Stimulated activated CD4-positive, alpha-beta T cell treated with anti-CD3 and anti-CD28 coated beads, Interleukin-1b, Interleukin-23, amount 100 ng/mL, for 24 hours (primary cell): ENCODE measurements at places on chromosomes 2 and 18.

DNA sequence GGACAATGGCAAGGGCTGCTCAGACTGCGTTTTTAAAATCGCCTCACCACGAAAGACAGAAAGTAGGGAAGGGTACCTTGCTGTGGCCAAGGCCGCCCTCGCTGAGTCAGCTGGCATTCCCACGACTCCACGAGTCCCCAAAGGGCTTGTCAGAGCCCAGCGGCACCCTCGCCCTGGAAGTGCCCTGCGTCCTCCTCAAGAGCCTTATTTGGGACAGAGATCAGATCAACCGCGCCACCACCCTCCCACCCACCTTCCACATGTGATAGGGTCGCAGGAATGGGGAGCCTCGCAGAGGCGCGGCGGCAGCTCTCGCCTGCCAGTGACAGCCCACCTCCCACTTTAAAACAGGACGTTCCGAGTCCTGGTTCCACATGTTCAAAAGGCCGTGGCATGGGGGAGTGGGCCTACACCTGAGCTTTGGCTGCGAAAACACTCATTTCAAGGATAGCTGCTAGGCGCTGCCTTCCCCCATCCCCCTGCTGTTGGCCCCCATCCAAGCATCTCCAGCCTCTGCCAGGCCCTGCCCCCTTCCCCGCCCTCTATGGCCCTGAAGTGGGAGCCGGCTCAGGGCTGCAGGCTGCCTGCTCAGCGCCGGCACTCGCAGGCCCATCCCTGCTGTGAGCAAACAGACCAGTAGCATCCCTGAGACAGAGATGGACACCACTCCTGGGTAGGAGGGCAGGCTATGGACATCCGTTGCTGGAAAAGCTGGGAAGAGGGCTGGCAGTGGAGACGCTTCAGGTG is 38.1 kb upstream of the ARHGEF4 start:
- DNase-seq, result no peak

- no peak for DNase-seq
These were observed 117.2 kb upstream of the OTX1 start for GRCh38 chr2:62933398-62933917.

DNA sequence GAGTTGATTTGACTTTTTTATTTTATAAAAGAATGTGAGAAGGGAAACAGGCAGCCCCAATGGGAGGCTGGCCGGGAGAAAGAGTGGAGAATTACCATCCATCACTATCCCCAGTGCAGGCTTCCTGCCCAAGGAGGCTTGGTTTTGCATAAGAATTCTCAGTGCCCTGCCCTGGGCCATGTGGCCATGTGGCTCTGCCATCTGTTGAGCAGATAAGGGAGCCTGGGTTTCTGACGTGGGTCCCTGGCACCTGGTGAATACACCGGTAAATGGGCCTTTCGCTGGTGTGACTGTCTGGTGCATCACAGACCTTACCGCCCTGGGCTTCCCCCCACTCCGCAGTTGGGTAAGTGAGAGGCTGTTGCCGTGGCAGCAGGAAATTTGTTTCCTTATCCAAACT is 54.5 kb upstream of the TMEM163 start:
- DNase-seq, result no peak

DNA sequence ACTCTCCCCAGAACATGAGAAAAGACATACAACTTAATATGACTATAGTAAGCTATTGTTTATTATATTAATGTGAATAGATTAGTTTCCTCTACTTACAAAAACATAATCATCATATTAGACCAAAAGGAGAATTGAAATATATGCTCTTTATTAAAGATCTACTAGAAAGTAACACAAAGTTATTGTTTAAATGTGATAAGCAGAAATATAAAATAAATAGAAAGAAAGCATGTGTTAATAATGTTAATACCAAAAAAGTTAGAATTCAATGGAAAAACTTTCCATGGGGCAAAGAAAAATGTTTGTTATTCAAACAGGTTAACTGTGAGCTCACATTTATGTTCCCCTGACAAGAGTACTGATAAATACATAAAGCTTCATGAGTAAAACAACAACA is 421.4 kb upstream of the UBE2E3 start:
- no peak for DNase-seq

GRCh38 chr2:9771101-9771449 is 72.2 kb upstream of the TAF1B start:
- no peak for DNase-seq

GRCh38 chr2:69165091-69165880 is 152.3 kb downstream of the ANTXR1 start:
- no peak for DNase-seq

DNA sequence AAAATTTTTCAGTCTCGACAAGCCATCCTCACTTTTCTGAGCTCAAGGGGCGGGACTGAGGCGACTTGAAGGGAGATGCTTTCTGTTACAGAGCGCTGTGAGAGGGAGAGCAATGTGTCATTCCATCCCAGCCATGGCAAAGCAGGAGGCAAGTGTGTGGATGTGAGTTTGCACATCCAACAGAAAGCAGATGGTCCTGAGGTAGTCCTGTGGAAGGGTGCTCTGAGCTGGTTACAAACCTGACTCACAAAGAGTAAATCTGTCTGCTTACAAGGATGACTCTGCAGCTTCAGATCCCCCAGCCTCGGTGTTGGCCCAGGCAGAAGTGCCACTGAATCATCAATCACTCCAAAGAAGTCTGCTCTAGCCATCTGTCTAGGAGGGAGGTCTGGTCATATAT is 482.0 kb upstream of the DCC start:
- DNase-seq, result no peak

- no peak for DNase-seq
These were observed 96.0 kb downstream of the WDR7 start for GRCh38 chr18:56747032-56747658.

GRCh38 chr2:236177967-236178889 is 10.0 kb upstream of the GBX2 start:
- no peak for DNase-seq

GRCh38 chr18:78528411-78529258 is 451.0 kb upstream of the SALL3 start:
- no peak for DNase-seq

DNA sequence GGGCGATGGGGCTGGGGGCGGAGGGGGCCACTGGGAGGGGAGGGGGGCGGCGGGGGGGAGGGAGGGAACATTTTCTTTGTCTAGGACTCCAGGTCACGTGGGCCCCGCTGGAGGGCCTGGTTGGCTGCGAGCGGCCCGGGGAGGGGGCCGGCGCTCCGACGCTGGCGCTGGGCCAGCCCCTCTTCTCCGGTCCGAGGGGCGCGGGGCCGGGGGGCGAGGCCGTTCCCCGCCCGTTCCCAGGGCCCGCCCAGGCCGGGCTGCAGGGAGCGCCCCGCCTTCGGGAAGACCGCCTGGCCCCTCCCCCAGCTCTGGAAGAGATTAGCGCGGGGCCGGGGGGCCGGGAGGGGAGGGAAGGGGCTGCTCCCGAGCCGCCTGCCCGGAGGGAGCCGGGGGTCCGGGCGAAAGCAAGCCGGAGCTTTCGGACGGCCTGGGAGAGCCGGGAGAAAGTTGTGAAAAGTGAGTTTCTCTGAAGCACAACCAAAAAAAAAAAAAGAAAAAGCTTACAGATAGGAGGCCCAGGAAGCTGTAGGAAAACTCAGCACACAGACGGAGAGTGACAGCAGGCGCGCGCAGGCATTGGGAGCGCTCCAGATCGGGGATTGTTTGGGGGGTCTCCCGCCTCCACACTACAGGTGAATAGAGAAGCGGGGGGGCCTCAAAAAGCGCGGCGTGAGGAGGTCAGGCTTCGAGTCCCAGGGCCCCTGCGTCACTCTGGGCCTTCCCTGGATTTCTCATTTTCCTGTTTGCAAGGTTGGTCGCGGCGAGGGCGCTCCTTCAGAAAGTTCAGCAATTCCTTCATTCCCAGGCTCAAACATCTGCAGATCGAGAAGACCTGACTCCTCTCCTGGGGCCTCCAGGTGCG is 84.1 kb upstream of the POMC start:
- DNase-seq, result no peak

DNA sequence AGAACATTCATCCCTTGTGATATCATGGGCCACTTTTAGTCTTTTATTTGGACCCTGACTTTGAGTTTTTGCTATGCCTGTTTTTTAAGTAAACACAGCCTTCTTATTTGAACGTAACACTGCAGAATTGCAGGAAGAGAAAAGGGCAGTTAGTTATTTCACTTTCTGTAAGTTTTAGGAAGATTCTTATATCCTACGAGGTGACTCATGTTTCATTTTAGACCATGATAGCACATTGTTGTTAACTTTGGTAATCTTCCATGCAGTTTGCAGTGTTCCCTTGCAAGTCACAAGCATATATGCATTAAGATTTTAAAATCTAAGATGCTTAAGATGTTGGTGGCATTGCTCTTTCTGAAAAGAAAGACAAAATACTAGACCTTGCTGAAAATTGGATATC is 128.6 kb upstream of the EPC2 start:
- DNase-seq, result no peak

DNA sequence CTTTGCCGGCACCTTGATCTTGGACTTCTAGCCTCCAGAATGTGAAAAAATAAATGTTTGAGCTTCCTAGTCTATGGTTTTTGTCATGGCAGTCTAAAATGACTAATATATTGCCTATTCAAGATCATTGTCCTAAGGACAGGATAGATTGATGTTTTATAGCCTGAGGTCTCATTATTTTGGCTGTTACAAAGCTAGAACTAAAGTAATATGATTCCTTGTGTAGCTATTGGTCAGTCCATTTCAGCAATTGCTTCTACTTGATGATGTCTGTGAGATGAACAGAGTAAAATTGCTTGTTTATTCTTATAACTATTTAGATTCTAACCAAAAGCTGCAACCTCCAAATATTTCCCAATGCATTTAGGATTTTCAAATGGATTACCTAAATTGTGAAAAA is 145.0 kb downstream of the HRH4 start:
- DNase-seq, result no peak

DNA sequence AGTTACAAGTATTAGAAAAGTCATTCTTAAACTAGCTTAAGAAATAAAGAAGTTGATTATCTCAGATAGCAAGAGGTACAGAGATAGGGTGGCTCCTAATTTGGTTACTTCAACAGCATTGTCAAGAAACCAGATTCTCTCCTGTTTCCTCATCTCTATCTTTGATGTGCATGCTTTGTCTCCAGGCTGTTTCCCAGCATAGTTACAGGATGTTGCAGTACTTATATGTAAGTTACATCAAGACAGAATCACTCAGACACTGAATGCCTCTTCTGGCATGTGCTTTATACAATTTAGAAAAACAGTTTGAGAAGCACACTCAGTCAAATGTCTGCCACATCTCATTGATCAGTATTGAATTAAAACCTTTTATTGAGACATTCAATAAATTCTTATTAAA is 189.5 kb upstream of the UBE2E3 start:
- no peak for DNase-seq

GRCh38 chr18:36391426-36392145 is 94.1 kb downstream of the FHOD3 start:
- DNase-seq, result no peak

GRCh38 chr2:40028792-40029488 is 249.9 kb upstream of the THUMPD2 start:
- DNase-seq, result no peak

GRCh38 chr18:56716692-56717146 is 65.6 kb downstream of the WDR7 start:
- no peak for DNase-seq

DNA sequence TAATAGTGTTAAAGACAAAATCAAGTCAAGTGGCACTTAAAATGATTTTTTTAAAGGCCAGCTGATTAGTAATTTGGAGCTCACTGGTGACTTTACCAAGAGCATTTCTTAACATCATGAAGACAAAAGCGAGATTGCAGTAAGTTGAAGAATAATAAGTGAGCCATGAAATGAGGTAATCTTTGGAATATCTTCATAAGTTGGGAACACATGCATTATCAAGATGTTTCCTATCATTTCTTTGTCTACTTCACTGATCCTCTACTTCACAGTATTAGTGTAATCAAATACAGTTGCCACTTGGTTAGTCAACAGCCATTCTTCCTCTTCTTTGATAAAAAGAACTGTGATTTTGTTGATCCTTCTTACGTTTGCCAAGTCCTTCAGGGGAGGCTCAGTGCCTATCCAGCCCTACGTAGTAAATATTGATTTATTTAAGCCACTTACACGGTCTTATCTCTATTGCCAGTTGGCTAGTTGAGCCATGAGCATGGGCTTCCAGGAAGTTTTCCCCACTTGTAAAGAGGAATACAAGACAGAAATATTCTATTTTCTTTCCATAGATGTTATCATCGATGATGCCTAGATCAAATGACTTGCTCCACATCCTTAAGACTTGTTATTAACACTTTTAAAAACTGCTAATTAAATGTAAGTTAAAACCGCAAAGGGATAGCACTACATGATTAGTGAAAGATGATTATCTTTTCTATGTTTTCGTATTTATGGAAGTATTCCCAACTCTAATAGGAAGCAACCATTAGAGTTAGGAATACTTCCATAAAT is 46.1 kb downstream of the YES1 start:
- no peak for DNase-seq

- DNase-seq, result no peak
These were observed 109.8 kb downstream of the FAM210A start for GRCh38 chr18:13616525-13617035.

- DNase-seq, result no peak
These were observed 60.7 kb upstream of the ITGA6 start for GRCh38 chr2:172366596-172367150.

DNA sequence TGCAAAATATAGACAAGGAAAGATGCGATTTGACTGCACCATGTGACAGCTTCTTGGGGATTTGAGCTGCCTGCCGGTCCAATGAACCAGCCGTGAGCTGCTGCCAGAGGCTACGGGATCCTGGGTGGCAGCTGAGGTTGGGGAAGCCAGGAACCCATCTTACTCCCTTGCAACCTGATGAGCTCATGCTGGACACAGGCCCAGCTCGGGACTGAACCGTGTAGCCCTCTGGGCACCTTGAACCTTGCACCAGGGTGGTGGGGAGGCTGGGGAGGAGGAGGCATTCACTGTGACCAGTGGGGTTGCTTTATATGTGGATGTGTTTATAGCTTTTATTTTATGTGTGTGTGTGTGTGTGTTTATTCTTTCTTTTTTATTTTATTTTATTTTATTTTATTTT is 9.1 kb downstream of the ALPI start:
- no peak for DNase-seq

DNA sequence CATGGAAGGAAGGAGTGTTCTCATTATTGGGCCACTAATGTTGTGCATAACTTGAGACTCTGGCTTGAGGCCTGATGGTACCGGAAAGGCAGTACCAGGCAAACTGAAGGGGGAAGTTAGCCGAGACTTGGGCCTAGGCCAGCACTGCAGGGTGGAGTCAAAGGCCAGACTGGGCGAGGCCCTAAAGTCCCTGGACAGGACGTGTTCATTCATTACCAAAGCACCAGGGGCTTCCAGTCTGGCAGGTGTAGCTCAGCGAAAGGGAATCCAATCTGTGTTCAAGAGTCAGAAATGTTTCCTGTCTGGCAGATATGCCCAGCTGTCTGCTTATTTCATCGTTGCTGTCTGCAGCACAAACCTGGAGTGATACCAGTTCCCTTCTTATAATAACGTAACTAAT is 4.7 kb upstream of the ITSN2 start:
- no peak for DNase-seq

GRCh38 chr2:144032566-144032965 is 487.4 kb downstream of the ZEB2 start:
- no peak for DNase-seq
